ENCODE measurements at places on chromosomes 12 and 14.

- H3K27ac ChIP-seq: no peak overlapping the region
- no peaks in the 10 kb centered on the region for H3K27me3 ChIP-seq
- no peak overlapping the region for H3K4me3 ChIP-seq
- H3K4me1 ChIP-seq: no peaks in the 10 kb centered on the region
- no peak for DNase-seq
- no peaks in the 10 kb centered on the region for H3K36me3 ChIP-seq
These were observed 199.6 kb downstream of the BCL11B start for GRCh38 chr14:99072433-99072832.

DNA sequence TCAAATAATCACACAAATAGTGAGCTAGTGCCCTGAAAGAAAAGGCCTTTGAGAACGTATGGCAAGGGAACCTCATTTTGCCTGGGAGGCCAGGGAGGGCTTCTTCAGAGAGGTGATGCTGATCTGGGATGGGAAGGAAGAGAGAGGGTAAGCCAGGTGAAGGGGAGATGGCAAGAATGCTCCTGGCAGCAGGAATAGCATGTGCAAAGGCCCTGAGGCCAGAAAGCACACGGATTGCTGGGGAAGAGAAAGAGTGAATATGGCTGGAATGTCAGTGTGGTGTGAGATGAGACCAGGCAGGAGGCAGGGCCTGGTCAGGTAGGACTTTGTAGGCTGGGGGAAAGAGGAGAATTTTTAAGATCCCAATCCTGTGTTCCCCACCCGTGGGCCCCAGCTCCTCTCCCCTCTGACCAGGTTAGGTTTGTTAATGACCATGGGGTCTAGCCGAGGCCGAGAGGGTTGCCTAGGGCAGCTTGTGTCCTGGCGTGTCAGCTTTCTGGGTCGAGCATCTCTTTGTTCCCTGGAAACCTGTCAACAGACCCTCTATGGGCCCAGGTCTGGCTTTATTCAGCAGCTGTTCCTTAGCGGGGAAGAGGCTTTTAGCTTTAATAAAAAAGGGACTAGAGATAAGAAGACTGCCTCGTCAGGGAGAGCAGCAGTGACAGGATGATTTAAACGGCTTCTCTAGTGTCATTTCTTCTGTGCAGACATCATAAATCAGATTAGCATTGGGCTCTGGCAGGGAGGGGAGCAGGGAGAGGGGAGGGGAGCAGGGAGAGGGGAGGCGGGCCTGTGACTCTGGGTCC, 123.4 kb downstream of the ADCK1 start:
- H3K36me3 ChIP-seq: no peaks in the 10 kb centered on the region
- H3K4me1 ChIP-seq: peaks cover 10% of the 10 kb centered on the region
- no peak for DNase-seq
- no peaks in the 10 kb centered on the region for H3K27me3 ChIP-seq

GRCh38 chr14:99282261-99283050, 10.5 kb upstream of the BCL11B start:
- no peak overlapping the region for H3K27ac ChIP-seq
- no peak for DNase-seq
- H3K4me3 ChIP-seq: no peak overlapping the region
- H3K36me3 ChIP-seq: no peaks in the 10 kb centered on the region

DNA sequence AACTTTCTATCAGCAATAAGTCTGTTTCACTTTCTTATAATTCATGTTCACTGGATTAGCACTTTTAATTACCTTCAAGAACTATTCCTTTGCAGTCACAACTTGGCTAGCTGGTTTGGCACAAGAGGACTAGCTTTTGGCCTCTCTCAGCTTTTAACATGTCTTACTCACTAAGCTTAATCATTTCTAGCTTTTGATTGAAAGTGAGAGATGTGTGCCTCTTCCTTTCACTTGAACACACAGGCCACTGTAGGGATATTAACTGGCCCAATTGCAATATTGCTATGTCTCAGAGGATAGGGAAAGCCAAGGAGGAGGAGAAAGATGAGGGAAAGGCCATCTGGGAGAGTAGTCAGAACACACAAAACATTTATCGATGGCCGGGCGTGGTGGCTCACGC, 92.7 kb downstream of the PRICKLE1 start:
- no peak overlapping the region for H3K27ac ChIP-seq
- H3K4me1 ChIP-seq: no peaks in the 10 kb centered on the region
- H3K27me3 ChIP-seq: no peaks in the 10 kb centered on the region
- H3K36me3 ChIP-seq: no peaks in the 10 kb centered on the region
- H3K4me3 ChIP-seq: no peak overlapping the region

DNA sequence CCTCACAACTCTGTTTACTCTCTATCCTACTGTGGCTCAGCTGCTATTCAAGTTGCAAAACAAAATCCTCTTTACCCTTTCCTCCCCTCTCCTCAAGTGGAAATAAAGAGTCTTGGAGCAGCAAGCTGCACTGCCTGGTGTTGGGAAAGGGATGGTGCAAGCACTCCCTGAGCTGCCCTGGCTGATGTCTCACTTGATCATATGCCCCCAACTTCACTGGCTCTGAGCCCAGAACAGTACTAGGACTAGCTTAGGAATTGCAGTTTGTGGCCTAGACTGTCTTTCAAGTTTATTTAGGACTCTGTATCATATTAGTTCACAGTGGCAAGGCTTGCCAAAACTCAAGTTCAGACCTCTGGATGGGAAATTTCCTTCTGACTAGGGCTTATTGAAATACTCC, 1683.8 kb upstream of the SEL1L start:
- DNase-seq: no peak
- H3K27ac ChIP-seq: no peak overlapping the region
- H3K4me3 ChIP-seq: no peak overlapping the region
- H3K4me1 ChIP-seq: no peaks in the 10 kb centered on the region
- no peaks in the 10 kb centered on the region for H3K27me3 ChIP-seq

DNA sequence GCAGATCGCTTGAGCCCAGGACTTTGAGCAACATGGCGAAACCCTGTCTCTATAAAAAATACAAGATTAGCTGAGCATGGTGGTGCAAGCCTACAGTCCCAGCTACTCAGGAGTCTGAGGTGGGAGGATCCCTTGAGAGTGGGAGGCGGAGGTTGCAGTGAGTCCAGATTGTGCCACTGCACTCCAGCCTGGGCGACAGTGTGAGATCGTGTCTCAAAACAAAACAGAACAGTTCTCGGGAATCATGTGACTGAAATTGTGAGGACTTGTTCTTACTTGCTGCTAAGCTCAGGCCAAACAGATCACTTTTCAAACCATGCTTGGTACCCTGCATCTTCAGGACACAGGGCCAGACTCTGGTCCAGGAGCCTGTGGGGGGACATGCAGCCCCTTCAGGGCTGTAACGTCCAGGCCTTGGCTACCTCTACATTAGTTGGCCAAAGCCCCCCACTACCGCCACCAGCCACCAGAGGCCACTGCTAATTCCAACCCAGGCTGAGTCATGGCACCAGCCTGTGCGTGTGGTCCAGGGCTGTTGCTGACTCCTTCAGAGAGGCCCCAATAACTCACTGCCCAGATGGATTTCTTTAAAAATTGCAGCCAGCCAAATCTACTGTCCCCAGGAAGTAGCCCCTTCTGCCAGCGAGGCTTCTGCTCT, 33.4 kb upstream of the SYNDIG1L start:
- H3K4me1 ChIP-seq: no peaks in the 10 kb centered on the region
- no peaks in the 10 kb centered on the region for H3K36me3 ChIP-seq
- H3K27me3 ChIP-seq: no peaks in the 10 kb centered on the region
- peak; percentile 24 for DNase-seq
- no peak overlapping the region for H3K4me3 ChIP-seq

DNA sequence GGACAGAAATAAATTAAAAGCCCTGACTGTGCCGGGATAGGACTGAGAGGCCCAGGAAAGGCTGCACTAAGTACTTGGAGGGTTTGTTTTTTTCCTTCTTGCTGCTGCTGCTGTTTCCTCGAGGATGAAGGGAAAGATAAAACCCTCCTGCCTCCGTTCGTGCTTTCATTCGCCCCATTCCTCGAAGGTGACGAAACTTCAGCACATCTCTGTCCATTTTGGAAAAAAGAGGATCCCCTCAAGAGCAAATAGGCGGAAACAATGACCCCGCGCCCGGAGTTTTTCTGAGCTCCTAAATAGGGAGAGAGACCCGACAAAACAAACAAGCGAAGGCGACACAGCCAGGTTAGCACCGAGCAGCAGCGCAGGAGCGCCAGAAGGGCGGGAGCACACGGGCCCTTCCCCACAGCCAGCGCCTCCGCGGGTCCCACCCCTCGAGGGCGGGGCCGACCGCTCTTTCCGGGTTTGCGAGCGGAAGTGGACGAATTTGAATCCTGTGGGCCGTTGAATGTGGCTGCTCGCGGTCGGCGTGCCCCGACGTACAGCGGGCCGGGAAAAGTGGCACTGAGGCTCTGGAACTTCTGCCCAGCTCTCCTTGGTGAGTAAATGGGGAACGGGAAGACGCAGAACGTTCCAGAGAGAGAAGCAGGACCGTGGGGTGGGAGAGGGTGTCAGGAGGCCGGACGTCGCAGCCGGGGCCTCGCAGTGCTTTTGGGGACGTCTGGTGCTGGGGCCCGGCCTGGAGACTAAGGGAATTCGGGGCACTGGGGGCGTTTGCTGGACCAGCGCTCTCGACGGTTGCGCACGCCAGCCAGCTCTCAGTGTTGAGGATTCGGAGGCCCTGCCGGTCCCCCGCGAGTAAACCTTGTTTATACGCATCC, at the start of gene G2E3:
Gene G2E3, plus strand, starts transcription at position 484 of the 881 bp plus-strand sequence. CDS start 21,922 bp downstream, outside the sequence.
- 0 out of 3 replicates have a peak, but pooled peaks cover 4% of the 10 kb centered on the region for H3K36me3 ChIP-seq
- peak within 1 kb of the TSS; percentile 87 for H3K4me3 ChIP-seq
- DNase-seq: peak; percentile 97
- peaks cover 34% of the 10 kb centered on the region for H3K4me1 ChIP-seq
- peaks cover 2% of the 10 kb centered on the region for H3K27me3 ChIP-seq
- peak within 1 kb of the TSS; percentile 80 for H3K27ac ChIP-seq

DNA sequence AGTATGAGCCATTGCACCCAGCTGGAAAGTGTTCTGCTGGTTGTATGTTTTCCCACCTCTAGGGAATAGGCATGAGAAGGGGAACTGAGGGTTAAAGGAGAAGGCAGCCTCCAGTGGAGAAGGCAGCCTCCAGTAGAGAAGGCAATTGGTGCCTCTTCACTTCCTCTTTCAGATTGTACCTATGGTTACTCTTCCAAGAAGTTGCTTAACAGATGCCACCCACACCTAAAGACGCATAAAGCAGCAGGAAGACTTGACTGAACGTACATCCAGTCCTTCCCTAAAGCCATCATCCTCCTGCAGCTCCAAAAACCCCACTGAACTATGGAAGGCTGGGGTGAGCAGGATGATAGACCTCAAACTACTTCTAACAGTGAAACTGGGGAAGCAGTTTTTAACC, 13.1 kb downstream of the DPF3 start:
- H3K4me1 ChIP-seq: no peaks in the 10 kb centered on the region
- H3K4me3 ChIP-seq: no peak overlapping the region
- no peak for DNase-seq
- no peaks in the 10 kb centered on the region for H3K36me3 ChIP-seq

DNA sequence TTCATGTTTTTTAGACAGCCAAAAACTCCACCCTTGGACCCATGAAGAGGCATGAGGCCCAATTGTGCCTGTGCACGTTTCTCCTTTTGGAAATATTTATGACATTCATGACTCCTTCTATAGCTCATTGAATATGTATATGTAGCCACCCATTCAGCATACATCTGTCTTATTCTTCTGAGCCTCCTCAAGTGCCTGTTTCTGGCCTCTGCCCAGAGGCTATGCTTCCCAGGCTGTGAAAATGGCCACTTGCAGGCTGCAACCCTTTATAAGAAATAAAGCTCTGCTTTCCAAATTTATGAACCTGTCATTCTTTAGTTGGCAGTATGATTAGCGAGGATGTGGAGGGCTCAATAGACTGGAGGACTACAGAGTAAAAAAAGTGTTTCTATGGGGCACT, 35.3 kb downstream of the TSPAN19 start:
- H3K27ac ChIP-seq: no peak overlapping the region
- H3K27me3 ChIP-seq: no peaks in the 10 kb centered on the region
- no peak for DNase-seq
- H3K36me3 ChIP-seq: no peaks in the 10 kb centered on the region
- H3K4me1 ChIP-seq: peaks cover 3% of the 10 kb centered on the region
- no peak overlapping the region for H3K4me3 ChIP-seq

- no peak for DNase-seq
- no peaks in the 10 kb centered on the region for H3K36me3 ChIP-seq
- H3K27me3 ChIP-seq: no peaks in the 10 kb centered on the region
- H3K4me1 ChIP-seq: no peaks in the 10 kb centered on the region
- no peak overlapping the region for H3K27ac ChIP-seq
These were observed 36.2 kb upstream of the TMX1 start for GRCh38 chr14:51203881-51204280.

DNA sequence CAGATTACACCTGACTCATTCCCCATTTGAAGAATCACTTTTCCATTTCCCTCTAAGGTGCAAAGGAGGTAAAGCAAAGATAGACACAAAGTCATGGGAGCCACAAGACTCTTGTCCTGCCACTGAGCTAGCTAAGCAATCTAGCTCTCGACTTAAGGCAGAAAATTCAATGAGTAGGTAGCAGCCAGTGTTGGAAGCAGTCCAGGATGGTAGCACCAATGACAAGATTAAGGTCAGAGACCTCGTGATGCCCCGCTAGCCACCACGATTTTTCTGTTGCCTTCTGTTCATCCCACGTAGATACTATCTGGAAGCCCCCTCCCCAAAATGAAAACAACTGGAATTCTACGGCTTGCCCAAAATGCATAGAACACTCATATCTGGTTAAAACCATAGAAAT, 1.4 kb downstream of the VAMP1 start:
- H3K27me3 ChIP-seq: no peaks in the 10 kb centered on the region
- DNase-seq: no peak
- H3K27ac ChIP-seq: no peak overlapping the region
- H3K4me1 ChIP-seq: peaks cover 38% of the 10 kb centered on the region
- H3K4me3 ChIP-seq: no peak overlapping the region

DNA sequence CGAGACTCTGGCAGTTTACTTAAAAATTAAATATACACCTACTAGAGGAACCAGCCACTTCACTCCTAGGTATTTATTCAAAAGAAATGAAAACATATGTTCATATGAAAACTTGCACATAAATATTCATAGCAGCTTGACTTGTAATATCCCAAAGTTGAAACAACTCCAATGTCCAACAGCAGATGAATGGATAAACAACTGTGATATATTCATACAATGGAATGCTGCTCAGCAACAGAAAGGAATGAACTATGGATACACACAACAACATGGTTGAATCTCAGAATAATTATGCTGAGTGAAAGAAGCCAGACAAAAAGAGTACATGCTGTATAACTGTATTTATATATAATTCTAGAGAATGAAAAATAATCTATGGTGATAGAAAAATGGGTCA, 53.4 kb upstream of the DACT1 start:
- no peak overlapping the region for H3K27ac ChIP-seq
- no peak overlapping the region for H3K4me3 ChIP-seq

DNA sequence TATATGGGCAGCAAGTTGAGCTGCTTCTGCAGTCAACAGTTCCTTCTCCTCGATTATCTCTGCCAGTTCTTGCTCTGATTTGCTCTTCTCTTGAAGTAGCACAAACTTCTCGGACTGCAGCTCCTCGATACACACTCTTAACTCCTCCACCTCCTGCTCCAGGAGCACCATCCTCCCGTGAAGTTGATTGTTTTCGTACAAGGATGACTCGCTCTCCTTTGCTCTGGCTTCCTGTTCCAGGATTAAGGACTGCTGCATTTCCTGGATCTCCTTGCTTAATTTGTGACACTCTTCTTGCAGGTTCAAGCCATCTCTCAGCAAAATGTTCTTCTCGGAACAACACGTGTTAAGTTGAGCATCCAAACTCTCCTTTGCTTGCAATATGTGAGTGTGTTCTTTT, 56.2 kb upstream of the VPS33A start:
- no peaks in the 10 kb centered on the region for H3K27me3 ChIP-seq
- DNase-seq: no peak
- no peak overlapping the region for H3K27ac ChIP-seq

Data from HepG2 (cell line).